ENCODE measurements at places on chromosomes 5 and 9. TPM values are rescaled to one million over a fixed set of nuclear protein-coding genes. Genes with fewer than 3 reads are reported as not detected.

Gene SMIM33
- polyA plus RNA-seq: not detected

Gene FBP1
- 23.9 TPM for polyA plus RNA-seq

Gene CDC42SE2
- 26.3 TPM for polyA plus RNA-seq

Gene IPPK
- 8.8 TPM for polyA plus RNA-seq

DNA sequence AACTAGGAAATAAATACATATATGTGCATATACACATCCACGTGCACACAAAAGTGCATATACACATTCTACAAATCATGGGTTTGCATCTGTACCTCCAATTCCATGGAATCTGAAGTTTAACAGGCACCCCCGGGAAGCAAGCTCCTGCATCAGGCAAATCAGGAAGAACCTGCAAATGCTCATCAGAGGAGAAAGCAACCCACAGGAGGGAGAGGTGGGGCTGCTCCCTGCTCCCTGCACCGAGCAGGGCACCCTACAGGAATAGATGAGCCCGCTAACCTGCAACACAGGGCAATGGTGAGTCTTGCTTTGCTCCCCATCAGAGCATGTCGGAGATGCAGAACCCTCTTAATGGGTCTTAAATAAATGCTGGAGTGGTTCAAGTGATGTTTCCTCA, 151.3 kb downstream of the DAB2IP start:
- DNase-seq: no peak

GRCh38 chr5:139664727-139665351, 16.7 kb downstream of the CXXC5 start:
- DNase-seq: no peak

- DNase-seq: no peak
Measured at GRCh38 chr5:93998951-93999455, 257.6 kb upstream of the POU5F2 start.

DNA sequence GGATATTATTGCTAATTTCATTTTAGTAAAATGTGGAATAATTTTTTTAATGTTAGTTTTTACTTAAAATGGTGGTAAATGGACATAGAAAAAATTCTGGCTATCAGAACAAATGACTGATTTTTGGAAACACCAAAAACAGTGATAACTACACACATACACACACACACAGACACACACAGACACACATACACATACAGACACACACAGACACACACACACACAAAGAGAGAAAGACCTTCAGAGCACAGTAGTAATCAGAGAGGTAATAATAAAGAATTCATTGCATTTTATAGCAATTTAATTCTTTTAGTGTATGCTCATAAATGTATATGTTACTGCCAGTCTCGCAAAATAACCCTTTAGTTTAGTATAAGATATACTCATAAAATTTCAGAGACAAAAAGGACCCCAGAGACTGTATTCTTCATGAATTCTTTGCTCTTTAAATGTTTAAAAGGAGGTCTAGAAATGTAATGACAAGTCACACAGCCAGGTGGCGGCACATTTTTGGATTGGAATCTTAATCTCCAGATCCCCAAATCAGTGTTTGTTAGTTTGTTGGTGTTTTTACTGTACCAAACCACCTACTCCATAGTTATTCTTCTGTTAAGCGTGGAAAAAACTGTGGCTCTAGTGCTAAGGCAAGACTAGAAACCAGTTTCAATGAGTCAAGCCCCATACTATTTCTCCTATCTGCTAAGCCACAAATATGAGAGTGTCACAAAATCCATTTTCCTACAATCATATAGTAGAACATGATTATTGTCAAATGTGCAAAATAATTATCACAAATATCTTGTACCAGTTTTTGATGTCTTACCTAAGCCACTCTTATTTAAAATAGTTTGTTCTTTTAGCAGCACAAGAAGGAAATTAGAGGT, 109.9 kb downstream of the EDIL3 start:
- DNase-seq: peak; percentile 12

GRCh38 chr5:82405161-82405560, 127.0 kb upstream of the RPS23 start:
- DNase-seq: no peak

- no peak for DNase-seq
Measured at GRCh38 chr9:68951879-68952659, 61.8 kb downstream of the PRKACG start.

- DNase-seq: no peak
Measured at GRCh38 chr9:34986540-34987047, 3.0 kb upstream of the DNAJB5 start.
